ENCODE measurements at places on chromosomes 12 and 14.

DNA sequence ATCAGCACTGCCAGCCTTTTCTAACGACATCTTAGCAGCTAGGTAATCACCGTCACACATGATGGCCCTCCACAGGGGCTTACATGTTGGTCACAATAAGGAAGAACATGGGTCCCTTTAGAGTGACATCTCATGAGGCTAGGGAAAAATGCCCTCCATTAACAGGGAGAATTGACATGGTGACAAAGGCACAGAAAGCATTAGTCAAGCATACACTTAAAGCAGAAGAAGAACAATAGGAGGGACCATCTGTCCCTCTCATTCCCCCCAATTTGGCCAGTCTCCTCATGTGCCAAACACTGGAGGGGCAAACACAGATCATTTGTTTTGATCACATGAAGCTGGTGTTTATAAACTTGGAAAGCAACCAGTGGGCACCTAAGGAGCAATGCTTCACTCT is 78.0 kb downstream of the GRIP1 start:
- DNase-seq: no peak

DNA sequence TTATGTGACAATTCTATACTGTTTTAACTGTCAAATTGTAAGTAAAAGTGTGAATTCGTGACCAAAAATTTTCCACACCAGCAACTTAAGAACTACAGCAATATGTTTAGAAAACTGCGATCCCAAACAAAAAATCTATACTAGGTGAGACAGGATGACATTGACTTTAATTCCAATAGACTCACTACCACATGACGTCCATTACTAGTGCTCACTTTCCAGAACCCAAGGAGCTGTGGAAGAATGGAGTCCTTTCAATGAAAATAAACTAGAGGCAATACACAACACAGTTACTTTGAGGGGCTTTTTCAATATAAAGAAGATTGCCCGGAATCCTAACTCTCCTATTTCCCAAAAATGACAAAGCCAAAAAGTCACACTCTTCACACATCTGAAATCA is 1.4 kb downstream of the EPS8 start:
- DNase-seq: no peak

DNA sequence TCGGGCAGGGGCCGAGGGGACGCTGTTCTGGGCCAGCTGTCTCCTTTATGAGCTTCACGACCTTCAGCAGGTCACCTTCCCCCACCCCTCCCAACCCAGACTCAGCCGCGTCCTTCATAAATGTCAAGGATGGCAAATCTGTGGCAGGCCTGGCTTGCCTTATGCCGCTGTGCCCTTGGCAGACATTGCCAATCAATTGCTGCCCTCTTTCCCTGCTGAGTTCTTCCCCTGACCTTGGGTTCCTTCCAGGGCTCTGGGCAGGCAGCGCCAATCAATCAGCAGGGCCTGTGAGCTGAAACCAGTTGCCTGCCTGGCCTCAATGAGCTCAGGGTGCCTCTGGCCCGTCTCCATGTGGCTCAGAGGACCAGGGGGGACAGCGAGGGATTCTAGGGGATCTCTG is 7.7 kb downstream of the FAM222A start:
- DNase-seq: no peak

DNA sequence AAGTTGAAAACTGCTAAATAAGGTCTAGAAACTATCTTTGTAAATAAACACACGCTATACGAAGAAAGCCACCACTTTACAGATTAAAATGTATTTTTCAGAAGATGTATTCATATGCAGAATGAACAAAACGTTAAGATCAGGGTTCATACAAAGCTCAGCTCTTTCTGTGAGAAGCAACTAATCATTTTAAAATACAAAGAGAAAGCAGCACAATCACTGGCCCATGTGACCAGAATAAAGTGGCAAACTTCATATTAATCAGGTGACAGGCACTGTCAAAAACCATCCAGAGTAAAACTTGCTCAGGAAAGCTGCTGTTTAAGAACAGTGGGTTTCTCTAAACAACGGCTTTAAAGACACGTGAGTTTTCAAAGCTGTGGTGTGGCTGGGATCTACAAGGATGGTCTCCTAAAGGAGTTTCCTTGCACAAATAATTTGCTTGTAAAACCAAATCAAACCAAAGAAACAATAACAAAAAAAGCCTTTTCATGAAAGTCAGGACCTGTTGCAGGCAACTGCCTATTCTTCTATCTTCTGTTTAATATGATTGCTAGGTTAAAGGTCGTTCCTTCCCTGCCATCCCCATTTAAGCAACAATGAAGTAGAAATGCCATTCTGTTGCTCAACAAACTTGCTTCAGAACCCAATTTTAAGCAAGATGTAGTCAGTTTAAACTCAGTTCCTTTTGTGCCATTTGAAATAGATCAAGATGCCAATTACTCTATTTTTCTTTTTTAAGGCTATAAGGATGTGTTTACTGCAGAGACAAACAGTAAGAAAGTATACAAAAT is 22.3 kb downstream of the SEL1L start:
- DNase-seq: no peak

DNA sequence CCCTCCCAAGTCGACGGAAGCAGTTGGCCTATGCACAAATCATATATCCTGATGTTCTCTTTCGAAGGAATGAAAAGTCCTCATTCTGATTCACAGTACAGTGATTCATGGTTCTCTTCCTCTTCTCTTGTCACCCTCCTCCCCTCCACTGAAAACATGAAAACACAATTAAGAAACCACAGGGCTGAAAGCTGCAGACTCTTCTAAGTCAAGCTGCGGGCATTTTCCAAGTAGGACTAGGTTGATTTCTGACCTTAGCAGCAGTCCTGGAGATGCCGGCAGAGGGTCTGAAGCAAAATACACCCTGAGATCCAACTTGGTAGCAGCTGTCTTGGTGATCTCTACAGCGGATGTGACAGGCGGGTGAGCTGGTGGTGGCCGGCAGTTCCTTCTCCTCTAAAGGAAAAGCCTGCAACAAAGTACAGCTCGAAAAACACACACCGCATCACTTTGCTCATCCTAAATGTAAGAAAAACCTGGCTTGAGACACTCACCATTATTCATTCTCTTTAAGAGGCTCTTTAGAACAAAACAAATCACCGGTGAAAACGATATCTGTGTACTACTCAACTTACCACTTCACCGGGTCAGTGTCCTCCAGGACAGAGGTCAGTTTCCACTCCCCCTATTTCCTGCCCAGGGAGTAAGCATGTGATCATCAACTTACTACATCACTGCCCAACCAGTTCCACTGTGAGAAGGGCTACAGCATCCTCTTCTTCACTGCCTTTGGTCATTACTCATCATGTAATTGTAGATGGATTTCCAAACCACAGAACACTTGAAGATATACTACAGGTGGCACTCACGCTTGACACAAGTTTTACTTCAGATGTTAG is 6.0 kb downstream of the TMCC3 start:
- DNase-seq: peak; percentile 33

GRCh38 chr14:24442240-24443052 is at the start of gene SDR39U1:
Gene SDR39U1, minus strand, starts transcription at chr14:24442776. Its CDS starts 7 bp downstream, at chr14:24442769.
- peak; percentile 99 for DNase-seq

- no peak for DNase-seq
These were observed 15.5 kb upstream of the PNMA1 start for GRCh38 chr14:73729556-73730265.

DNA sequence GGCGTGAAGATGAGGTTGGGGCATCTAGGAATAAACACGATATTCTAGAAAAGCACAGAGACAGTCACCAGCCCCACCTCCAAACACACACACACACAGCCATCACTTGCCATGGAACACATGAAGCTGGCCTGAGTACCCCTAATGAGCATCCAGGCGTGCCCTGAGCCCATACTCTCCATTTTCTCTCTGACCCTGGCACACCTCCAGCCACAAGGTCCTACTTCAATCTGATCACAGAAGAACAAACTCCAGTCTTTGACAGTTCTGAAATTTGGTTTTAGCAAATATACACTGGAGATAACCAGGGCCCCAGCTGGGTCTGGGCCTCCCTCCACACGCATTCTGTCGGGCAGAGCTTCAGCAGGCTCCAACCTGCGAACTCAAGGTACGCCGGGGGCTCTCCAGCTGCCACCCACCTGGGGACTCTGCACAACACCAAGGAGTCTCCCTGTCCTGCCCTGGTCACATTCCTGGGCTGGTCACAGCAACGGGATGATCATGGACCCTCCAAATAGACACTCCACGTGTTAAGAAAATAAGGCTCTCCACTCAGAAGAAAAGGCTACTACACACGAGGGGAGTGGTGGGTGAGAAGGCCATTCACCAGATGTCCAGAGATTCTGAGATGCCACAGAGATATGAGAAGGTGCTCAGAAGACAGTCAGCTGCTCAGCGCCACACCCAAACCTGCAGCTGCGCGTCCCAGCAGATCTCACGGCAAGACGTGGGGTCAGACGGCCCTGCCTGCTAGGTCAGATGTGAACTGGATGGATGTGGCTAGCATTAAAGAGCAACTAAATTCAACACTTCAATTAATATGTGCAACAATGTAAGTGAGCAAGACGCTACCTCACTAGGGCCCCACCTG is 57.0 kb upstream of the PNMA1 start:
- no peak for DNase-seq

- DNase-seq: no peak
These were observed 58.8 kb downstream of the TECPR2 start for GRCh38 chr14:102421411-102422057.

- no peak for DNase-seq
These were observed 25.0 kb upstream of the SYCP3 start for GRCh38 chr12:101764051-101764792.

DNA sequence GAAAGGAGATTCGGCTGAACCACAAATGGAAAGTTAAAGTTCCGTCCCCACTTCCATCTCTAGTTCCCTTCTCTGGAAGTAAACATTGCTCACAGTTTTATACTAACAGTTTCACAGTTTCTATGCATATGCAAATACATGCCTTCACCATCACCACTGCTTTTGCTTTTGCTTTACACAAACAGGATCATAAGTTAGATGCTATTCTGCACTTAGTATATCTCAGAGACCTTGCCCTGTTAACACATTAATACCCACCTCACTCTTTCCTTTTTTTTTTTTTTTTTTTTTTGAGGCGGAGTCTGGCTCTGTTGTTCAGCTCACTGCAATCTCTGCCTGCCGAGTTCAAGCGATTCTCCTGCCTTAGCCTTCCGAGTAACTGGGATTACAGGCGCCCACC is 890 bp downstream of the TEP1 start:
- DNase-seq: no peak

DNA sequence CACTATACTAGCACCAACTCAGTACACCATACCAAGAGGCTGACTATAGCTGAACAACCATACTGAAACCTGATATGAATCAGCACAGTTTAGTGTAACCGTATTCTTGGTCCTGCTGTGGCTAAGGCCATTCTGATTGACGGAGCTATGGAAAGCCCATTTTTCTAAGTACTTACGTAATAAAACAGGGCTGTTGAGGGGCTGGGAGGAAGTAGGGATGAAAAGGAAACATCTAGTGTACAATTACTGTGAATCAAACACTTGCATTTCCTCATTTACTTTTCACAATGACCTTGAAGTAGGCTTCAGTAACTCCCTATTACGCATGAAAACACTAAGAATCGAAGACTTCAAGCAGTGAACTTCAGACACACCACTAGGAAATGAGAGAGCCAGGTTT is 198.2 kb downstream of the BTG1 start:
- DNase-seq: no peak

DNA sequence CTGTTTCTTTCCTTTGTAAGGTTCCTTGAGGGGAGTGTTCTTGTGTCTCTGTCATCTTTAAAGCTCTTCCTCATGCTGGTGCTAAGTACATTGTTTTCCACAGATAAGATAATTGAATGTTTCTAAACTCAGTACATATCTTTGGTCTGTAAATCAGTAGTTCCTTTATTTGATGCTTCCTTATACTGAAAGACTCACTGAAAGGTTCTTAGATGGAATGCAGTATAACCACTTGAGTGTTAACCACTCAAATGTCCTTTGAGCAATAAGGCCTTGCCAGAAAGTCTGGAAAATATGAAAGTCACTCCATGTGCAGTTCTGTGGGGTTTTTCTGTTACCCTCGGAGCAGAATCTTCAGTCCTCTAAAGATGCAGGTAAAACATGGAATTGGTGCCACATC is 23.0 kb upstream of the RNU6-8 start:
- no peak for DNase-seq

GRCh38 chr12:45670346-45671065 is 59.0 kb upstream of the ARID2 start:
- no peak for DNase-seq

- no peak for DNase-seq
These were observed 10.8 kb downstream of the TRPV4 start for GRCh38 chr12:109822416-109822815.

GRCh38 chr12:59444932-59445331 is 150.9 kb upstream of the SLC16A7 start:
- no peak for DNase-seq
